Activated effector memory CD4-positive, alpha-beta T cell treated with anti-CD3 and anti-CD28 coated beads, Interleukin-2, amount 50 U/mL, for 16 hours (primary cell): ENCODE measurements at places on chromosomes 3 and 15.

DNA sequence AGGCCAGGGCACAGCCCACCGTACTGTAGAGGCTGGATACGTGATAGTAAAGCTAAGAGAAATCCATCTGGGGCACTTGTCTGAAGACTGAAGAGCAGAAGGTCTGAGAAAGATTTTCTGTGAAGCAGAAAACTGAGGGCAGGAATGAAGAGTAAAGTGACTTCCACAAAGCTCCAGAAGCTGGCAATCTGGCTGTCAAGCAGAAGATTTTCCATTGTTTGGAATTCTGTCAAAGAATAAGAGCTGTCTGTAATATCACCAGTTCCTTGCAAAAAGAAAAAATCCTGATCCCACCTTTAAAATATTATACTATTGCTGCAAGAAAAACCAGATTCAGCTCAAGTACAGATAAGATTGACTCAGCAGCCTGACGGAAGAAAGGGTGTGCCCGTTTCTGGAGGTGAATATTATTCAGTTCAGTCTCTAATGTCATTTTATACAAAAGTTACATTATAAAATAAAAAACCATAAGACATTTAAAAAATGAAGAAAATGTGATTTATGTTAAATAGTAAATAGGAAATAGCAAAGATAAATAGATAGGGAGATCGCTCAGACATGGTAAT is 550.4 kb upstream of the SGO1 start:
- DNase-seq = no peak

- DNase-seq = no peak
Measured at GRCh38 chr15:42100021-42100800, 5.8 kb upstream of the PLA2G4D start.

GRCh38 chr3:194273743-194274310 is 77.3 kb downstream of the CPN2 start:
- DNase-seq = peak; percentile 46

GRCh38 chr3:120903221-120903620 is 4.8 kb upstream of the STXBP5L start:
- no peak for DNase-seq

GRCh38 chr15:38555686-38556334 is 8.8 kb downstream of the RASGRP1 start:
- no peak for DNase-seq

DNA sequence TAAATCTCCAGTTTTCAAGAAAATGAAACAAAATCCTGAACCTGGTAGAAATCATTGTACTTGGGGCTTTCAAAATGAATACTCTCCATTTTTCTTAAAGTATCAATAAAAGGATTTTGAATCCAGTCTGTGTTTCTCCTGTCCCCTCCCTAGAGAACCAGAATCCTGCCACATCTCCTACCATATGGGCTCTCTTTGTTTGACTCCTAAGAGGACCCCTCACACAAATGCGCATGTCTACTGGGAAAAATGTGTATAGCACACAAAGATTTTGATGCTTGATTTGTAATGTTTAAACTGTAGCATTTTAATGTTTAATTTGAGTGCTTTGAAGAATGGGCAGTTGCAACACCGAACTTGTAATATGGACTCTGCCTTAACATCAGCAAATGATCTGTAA is 25.9 kb downstream of the LRRC3B start:
- no peak for DNase-seq

DNA sequence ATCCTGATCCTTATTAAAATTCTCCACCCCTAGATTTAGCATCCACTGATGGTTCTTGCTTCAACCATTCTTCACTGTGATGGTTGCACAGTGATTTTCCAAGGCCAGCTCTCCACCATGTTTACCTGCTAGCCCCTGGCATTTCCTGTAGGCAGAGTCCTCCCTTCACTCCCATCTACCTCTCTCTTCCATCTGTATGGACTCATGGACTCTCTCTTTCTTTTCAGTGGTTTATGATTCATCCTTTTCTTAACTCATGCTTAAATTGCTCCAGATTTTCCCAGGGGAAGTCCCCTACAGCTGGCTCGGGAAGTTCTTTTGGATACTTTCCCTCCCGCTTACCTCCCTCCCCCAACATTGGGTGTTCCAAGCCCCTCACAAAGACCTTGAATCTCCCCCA is 18.7 kb downstream of the TGM4 start:
- DNase-seq = no peak

DNA sequence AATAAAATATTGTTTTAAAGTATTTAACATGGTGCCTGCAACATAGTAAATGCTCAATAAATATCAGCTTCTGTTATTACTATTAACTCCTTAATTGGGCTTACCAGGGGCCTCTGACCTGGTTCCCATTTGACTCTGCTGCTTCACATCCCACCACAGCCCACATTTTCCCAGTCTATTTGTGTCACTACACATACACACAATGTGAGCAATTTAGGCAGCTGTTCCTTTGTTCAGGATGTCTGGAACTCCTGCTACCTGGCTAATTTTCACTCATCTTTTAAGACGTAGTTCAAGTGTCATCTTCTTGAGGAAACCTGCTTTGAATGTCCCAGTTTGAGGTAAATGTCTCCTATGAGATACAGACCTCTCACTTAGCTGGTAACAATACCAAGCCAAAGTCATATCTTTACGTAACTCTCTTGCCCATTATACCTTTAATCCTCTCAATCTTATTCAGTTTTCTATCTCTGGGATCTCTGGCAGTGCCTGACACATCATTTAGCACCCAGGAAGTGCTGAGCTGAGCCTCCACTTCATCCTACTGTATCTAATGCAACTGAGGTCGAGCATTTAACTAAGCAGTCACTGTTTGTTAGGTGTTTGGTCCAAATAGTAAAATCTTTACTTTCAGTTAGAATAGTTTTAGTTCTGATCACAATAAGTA is 4.4 kb downstream of the TGFBR2 start:
- DNase-seq = no peak

DNA sequence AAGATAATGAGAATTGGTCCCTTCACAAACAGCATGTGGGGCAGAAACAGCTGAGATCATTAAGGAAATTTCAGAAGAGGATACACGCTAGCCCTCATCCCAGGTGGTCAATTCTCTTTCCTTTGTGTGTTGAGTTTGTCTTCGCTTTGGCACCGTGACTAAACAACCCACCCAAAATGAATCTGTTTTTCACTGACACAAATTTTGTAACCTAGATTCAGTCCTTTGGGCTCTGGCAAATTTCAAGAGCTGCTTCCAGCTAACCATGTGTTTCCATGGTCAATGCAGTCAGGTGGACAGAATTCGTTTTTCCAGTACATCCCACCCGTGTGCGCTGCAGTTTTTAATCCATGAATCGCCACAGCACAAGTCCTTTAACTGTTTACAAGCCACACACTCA is 435.4 kb downstream of the WDR72 start:
- DNase-seq = no peak

DNA sequence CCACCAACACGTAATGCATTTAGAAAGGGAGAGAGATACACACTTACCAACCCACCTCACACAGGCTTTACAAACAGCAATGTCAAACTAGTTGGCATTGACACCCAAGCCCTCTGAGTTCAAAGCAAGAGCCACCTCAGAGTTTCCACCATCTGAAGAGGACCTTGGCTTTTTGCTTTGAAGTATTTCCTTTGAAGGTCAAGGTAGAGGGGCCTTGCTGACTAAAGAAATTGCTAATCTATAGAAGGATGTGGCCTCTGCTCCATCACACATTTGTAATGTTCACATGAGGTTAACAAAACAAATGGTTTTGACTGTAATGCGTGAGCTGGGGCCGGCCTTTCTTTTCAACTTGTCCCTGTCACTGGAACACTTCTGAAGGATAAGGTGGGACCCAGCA is 117.7 kb downstream of the POLR2M start:
- no peak for DNase-seq

- DNase-seq = no peak
Measured at GRCh38 chr3:46711760-46712159, 5.9 kb downstream of the PRSS50 start.

DNA sequence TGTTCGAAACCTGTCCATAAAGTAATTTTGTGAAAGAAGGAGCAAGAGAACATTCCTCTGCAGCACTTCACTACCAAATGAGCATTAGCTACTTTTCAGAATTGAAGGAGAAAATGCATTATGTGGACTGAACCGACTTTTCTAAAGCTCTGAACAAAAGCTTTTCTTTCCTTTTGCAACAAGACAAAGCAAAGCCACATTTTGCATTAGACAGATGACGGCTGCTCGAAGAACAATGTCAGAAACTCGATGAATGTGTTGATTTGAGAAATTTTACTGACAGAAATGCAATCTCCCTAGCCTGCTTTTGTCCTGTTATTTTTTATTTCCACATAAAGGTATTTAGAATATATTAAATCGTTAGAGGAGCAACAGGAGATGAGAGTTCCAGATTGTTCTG is 44.4 kb downstream of the AGTR1 start:
- no peak for DNase-seq

GRCh38 chr15:92523176-92523575 is 129.5 kb downstream of the ST8SIA2 start:
- DNase-seq = no peak
